Kasumi-1 (cell line): ENCODE measurements at places on chromosomes 13 and 19.
A peak's percentile ranks its signal among the peaks of the same experiment; 100 is the strongest.

DNA sequence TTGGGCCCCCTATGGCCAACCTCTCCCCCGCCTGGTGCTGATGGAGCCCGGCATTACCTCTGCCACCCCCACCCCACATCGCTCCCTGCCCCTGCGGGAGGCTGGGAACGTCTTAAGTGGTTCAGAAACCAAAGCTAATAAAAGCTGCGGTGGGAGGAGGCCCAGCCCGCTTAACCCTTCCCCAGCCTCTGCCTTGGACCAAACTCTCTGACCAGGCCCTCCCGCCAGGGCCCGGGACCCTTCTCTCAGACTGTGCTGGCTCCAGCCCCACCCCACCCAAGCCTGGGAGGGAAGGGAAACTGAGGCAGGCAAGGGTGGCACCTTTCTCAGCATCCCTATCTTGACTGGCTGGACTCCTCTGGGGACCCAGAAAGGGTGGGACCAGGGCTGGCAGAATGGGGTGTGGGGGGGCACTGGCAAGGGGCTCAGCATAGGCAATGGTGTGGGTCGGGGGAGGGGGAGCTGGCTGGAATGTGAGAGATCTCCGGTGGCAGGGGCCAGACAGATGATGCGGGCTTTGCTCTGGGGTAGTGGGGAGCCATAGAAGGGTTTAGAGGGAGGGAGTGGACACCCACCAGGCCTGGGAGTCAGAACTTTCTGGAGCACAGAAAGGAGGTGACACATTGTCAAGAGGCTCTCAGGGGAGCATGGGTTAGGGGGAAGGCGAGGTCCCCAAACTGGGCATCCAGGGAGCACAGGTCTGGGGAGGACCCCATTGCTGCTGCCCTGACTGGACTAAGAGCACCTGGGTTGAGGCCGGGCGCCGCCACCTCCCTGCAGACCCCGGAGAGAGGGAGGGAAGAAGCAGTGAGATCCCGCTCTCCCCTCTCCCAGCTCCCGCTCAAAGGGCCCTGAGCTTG, 21.9 kb downstream of the SMIM24 start:
- no peak for DNase-seq

DNA sequence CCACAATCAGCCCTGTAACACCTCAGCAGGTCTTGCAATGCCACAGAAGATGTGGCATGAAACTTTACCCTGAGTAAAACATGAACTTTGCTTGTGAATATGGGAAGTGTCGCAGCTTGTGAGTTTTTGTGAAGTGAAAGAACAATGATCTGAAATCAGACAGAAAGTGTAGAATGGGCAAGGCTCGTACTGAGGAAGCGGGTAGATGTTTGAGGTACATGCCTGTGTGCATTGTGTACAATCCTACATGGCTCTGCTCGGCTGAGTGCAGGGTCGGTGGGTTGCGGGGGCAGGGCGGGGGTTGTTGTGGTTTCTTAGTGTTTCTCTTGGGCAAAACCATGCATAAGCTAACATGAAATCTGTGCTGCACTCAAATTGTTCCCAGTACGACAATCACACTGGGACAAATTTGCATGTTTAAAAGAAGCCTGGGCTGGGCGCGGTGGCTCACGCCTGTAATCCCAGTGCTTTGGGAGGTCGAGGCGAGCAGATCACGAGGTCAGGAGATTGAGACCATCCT, 1.1 kb downstream of the NLRP13 start:
- DNase-seq: no peak

DNA sequence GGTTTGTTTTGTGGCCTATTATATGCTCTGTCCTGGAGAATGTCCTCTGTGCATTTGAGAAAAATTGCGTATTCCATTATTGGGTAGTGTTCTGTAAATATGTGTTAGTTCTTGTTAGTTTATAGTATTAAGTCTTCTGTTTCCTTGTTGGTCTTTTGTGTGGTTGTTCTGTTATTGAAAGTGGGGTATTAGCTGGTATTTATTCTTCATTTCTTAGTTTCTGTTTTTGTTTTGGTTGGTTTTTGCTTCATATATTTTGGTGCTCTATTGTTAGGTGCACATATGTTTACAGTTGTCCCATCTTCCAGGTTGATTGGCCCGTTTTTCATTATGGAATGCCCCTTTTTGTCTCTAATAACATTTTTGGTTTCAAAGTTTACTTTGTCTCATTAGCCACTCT, 77.3 kb downstream of the DNAJC15 start:
- no peak for DNase-seq

DNA sequence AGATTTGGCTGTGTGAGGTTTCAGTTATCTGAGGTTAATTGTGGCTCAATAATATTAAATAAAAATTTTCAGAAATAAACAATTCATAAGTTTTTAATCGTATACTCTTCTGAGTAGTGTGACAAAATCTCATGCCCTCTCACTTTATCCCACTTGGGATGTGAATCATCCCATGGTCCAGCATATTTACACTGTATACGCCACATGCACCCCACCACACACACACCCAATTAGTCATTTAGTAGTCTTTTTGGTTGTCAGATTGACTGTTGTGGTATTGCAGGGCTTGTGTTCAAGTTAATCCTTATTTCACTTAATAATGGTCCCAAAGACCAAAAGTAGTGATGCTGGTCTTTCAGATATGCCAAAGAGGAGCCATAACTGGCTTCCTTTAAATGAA, 66.4 kb upstream of the PCDH9 start:
- no peak for DNase-seq

- DNase-seq: peak; percentile 6
Observed at GRCh38 chr19:47694466-47695273, 18.6 kb upstream of the EHD2 start.

- no peak for DNase-seq
Observed at GRCh38 chr13:25280396-25280795, 6.9 kb downstream of the MTMR6 start.

- no peak for DNase-seq
Observed at GRCh38 chr13:43877326-43877725, 2.2 kb downstream of the CCDC122 start.

DNA sequence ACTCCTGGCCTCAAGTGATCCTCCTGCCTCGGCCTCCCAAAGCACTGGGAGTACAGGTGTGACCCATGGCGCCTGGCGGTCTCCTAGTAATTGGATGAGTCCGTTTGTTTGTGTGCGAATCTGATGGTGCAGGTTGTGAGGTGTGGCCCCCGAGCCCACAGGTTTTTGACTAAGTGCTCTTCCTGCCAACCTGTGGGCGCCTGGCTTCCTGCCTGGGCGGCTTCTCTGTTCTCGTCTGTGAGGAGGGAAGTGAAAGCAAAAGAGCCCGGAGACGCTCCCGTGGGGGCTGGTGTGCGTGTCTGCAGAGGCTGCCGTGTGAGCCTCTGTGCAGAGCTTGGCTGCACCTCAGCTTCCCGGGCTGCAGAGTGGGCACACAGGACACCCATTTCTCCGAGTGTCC, 10.0 kb downstream of the ARHGAP45 start:
- DNase-seq: peak; percentile 69

DNA sequence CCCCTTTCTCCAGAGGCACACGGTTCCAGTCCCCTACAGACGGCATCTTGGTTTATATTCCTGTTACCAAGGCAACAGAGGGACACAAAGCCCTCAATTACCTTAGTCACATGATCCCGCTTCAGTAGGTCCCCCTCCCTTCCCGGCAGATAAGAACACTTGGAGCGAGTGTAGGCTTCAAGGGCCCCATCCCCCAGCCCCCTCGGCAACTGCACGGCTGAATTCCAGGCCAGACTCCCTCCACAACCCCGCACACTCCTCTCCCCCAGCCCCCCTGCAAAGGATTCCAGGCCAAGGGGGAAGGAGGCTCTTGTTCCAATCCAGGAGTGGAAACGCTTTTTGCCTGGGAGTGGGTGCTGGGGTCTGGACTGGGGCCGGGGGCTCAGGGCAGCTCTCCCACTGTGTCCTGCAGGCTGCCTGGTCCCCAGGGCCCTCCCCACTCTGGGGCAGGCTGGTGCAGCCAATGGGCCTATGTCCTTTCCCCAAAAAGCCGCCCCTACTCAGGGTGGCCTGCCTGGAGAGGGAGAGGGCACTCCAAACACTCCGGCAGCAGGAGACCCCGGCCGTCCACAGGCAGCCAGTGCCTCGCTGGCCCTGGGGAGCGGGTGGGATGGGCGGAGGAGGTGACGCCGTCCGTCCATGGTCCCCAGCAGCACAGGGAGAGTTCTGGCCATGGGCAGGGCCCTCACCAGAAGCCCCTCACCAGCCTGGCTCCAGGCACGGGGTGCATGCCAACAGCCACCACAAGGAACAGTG, 62.6 kb downstream of the MLLT1 start:
- DNase-seq: no peak

- no peak for DNase-seq
Observed at GRCh38 chr19:5293612-5294378, 46.8 kb downstream of the PTPRS start.

DNA sequence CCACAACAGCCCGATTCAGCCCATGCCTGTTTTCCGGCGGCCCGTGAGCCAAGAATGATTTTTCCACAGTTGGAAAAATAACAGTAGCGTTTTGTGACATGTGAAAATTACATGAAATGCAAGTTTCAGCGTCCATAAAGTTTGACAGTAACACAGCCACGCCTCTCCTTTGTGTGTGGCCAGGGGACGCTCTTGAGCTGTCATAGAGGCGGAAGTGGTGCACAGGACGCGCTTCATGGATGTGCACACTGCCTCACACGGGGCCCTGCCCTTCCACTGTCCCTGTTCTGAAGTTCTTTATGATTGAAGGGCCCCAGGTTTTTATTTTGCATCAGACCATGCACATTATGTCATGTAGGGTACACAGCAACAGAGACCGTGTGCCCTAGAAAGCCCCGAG, 12.4 kb upstream of the ELAVL1 start:
- DNase-seq: peak; percentile 72

DNA sequence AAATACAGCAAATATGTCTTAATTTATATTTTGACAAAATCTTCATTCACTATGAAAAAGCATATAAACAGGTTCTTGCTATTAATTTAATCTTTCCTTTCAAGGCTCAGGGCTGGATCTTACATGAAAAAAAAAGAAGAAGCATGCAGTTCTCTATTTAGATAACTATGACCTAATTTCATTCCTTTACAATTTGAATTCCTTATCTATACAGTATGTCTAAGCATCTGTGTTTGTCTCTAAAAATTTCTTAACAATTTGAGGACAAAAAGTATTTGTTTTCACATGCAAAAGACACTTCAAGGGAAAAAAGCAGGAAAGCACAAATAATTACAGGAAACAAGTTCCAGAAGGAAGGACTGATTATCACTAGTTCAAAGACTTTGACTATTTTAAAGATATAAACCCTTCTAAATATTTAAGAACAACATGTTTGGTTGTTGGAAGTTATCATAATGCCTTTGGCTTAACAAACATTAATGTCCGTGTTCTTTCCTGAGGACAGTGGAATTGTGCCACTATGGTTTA, 157.5 kb downstream of the TBC1D4 start:
- DNase-seq: no peak

GRCh38 chr13:102033857-102034331, 368.0 kb downstream of the FGF14 start:
- no peak for DNase-seq

- DNase-seq: no peak
Observed at GRCh38 chr13:26473571-26474230, 83.8 kb upstream of the WASF3 start.

DNA sequence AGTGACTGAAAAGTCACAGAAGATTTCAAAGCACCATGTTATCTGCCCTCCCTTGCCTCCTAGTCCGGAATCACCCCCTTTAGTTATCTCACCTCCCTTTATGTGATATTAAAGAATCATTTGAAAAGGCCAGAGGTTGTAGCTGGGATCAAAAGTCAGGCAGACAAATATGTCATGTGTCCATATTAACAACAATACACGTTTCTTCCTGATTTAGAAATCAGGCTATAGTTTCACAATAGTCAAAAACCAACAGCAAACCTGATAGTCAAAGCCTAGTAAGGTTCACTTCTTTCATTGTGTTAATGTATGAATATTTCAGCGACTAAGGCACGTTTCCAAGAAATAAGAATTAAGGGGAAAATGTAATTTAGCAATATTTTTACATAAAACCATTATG, 326.7 kb downstream of the ITGBL1 start:
- DNase-seq: no peak

GRCh38 chr13:46165485-46166223, 16.3 kb downstream of the LCP1 start:
- DNase-seq: no peak

DNA sequence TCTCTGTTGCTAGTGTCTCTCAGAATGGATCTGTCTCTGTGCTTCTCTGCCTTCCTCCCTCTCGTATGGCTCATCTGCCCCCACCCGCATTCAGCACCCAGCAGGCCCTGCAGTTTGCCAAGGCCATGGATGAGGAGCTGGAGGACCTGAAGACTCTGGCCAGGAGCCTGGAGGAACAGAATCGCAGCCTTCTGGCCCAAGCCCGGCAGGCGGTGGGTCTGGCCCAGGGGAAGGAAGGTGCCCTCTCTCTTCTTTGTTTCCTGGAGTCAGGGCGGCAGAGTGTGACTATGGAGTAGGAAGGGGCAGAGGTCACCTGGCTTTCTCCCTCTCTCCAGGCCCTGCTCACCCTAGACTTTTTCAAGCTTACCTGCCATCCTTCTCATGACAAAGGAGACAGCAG, 10.9 kb downstream of the KASH5 start:
- no peak for DNase-seq

- DNase-seq: no peak
Observed at GRCh38 chr13:90293793-90294361, 1053.6 kb upstream of the MIR17HG start.
